AG10803 (cell line): ENCODE measurements at places on chromosomes 3 and 15.
A peak's percentile ranks its signal among the peaks of the same experiment; 100 is the strongest.

- no peak for DNase-seq
Measured at GRCh38 chr15:86615411-86615810, 535.7 kb downstream of the AGBL1 start.

- no peak for DNase-seq
Measured at GRCh38 chr15:47607695-47608094, 109.6 kb upstream of the SEMA6D start.

DNA sequence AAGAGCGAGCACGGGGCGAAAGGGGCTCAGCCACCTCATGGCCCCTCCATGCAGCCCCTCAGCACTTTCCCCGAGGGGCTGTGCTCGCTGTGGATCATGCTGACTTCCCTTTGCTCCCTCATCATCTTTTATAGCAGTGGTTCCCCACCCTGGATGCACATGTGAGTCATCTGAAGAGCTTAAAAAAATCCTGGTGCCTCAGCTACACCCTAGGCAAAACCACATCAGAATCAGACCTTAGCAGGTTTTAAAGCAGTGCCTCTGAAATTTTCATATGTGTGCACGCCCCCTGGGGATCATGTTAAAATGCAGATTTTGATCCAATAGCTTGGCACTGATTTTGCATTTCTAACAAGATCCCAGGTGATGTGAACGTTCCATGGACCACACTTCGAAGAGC lies 50.9 kb downstream of the FEM1B start:
- no peak for DNase-seq

- peak; percentile 9 for DNase-seq
Measured at GRCh38 chr3:142445816-142446254, 2.0 kb downstream of the XRN1 start.

GRCh38 chr3:81497572-81498251 lies 263.7 kb downstream of the GBE1 start:
- DNase-seq: no peak

- DNase-seq: peak; percentile 21
Measured at GRCh38 chr15:62138124-62138523, 27.0 kb downstream of the C2CD4B start.

DNA sequence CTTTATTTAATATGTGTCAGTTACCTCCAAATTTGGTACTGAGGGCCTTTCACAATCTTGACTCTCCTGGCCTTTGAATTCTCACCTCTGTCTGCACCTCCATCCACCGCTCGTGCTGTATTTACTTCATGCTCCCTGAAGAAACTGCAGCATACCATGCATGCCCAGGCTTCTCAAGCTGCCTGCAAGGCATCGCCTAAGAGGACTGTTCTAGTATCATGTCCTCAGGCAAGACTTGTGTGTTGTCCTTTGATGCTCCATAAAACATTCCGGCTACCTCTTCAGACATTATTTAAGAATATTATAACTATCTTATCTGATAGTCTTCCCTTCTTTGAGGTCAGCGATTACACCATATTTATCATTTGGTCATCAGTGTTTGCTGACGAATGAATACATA lies 682.5 kb downstream of the NR2F2 start:
- no peak for DNase-seq

- DNase-seq: peak; percentile 45
Measured at GRCh38 chr3:134094491-134094890, 64.8 kb upstream of the SLCO2A1 start.

GRCh38 chr3:33980252-33980651 lies 181.8 kb downstream of the PDCD6IP start:
- DNase-seq: peak; percentile 84

- DNase-seq: peak; percentile 51
Measured at GRCh38 chr3:74617776-74618175, 3.3 kb upstream of the CNTN3 start.

GRCh38 chr15:95912280-95912625 lies 418.2 kb upstream of the NR2F2 start:
- DNase-seq: no peak

- no peak for DNase-seq
Measured at GRCh38 chr3:98657457-98657856, 64.0 kb upstream of the CPOX start.
